Stimulated activated CD4-positive, alpha-beta T cell treated with anti-CD3 and anti-CD28 coated beads, Interleukin-1b, Interleukin-23, amount 100 ng/mL, for 1 hour (primary cell): ENCODE measurements at places on chromosomes 13 and 19.

- DNase-seq, result peak; percentile 24
Observed at GRCh38 chr19:2494447-2495129, 18.7 kb downstream of the GADD45B start.

- no peak for DNase-seq
Observed at GRCh38 chr13:99258210-99258860, at the start of gene GPR18. Gene GPR18 (minus strand): TSS chr13:99258379. CDS start chr13:99255872, 2,507 bp downstream.

DNA sequence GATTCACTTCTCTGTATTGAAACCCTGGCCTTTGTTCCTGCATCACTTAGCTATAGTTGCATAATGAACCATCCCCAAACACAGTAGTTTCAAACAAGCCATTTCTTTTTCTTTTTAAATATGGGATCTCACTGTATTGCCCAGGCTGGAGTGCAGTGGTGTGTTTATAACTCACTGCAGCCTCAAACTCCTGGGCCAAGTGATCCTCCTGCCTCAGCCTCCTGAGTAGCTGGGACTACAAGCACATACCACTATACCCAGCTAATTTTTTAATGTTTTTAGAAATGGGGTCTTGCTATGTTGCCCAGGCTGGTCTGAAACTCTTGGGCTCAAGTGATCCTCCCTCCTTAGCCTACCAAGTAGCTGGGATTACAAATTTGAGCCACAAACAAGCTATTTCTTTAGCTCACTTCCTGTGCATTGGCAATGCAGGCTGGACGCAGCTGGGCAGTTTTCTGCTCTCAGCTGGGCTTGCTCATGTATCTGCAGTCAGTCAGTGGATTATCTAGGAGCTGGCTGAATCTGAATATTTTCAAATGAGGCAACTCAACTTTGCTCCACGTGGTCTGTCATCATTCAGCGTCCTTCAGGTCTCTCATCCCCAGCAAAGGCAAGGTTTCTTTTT is 49.5 kb upstream of the SIN3B start:
- no peak for DNase-seq

DNA sequence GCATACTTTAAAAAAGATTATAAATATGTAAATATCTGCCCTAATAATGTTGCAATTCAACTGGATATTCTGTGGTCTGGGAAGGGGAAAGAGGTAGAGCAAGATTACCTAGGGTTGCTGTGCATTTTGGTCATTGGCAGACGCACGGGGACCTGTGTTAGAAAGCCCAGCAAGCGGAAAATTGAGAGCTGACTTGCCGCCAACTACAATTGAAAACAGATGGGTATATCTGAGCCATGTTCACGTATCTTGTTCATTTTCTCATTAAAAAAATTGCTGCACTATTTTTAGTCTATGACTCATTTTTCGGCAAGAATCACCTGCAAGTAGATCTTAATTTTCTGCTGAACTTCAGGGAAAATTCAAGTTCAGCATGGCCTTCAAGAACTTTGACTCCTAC is 308.5 kb upstream of the TMTC4 start:
- no peak for DNase-seq

DNA sequence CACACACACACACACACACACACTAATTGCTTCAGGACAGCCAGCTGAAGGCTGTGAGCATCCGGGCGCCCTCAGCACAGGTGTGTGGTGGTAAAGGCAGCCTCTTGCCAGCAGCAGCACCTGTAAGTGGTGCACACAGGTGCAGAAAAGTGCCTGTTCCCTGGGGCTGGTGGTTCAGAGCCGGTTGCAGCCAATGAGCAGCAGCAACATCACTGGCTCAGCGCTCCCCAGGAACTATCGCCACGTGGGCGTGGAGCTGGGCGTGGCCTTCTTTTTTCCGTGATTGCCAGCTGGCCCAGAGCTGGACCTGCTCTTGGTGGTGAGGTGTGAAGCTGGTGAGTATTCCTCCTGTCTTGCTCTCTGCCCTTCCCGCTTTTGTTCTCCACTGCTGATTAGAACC is at the start of gene NLRP5:
TSS of gene NLRP5 (plus strand) at position 289 of the 400 bp plus-strand sequence.
- no peak for DNase-seq

DNA sequence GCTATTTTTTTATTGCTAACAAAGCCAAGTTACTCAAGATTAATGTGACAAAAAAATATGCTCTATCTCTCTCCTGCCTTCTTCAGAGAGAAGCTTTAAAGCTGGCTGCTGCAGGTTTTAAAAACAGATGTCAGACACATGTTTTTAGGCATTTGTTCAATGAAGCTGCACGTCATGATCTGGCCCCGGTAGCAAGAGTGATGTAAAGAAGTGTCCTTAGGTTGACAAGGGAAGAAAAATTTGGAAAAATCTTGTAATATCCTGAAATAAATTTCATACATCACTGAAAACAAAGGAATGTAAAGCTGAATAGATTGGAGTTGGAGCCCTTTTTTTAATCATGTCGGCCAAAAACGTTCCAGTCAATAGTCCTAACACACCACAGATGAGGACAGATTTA is 531.4 kb upstream of the NBEA start:
- no peak for DNase-seq

DNA sequence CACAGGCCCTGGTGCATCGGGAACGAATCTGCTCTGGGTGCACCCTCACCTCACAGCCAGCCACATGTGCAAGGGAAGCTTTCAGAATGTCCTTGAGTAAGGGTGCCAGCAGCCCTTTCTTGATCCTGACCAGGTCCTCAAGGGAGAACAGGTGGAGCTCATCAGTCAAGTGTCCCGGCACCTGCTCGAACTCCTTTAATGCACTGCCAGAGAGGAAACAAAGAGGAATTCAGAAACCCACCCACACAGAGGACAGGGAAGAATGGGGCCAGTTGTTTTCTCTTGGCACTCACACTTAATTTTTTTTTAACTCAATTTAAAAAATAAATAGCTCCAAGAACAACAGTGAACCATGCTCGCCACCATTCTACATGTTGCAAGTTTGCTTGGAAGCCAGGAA is 41.7 kb downstream of the RUBCNL start:
- no peak for DNase-seq

DNA sequence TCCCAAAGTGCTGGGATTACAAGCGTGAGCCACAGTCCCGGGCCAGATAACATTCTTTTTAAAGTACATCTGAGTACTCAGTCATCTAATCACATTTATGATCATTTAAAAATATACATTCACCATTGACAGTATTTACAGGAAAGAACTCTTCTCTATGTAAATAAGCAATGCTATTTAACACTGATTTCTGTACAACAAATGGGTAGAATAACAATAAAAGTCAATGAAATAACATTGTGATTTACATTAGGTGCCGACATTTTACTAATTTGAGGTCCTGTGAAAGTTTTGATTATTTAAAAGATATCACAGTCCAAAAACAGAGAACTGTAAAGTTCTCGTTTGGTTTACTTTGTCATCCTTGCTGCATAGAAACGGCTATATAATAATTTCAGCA is 1763.7 kb downstream of the SLITRK1 start:
- DNase-seq, result no peak
